ENCODE measurements at places on chromosomes 16 and 17.

- no peak for DNase-seq
Measured at GRCh38 chr17:58189436-58190146, 2.9 kb upstream of the EPX start.

GRCh38 chr17:37365589-37365988, 10.2 kb upstream of the C17orf78 start:
- DNase-seq = no peak

GRCh38 chr16:3007957-3008689, 4.6 kb upstream of the CLDN9 start:
- no peak for DNase-seq

GRCh38 chr17:36978810-36979564, 30.2 kb downstream of the AATF start:
- peak; percentile 6 for DNase-seq

Data from tongue (tissue), 3 donors.